ENCODE measurements at places on chromosomes 5 and 9.
A peak's percentile ranks its signal among the peaks of the same experiment; 100 is the strongest.

DNA sequence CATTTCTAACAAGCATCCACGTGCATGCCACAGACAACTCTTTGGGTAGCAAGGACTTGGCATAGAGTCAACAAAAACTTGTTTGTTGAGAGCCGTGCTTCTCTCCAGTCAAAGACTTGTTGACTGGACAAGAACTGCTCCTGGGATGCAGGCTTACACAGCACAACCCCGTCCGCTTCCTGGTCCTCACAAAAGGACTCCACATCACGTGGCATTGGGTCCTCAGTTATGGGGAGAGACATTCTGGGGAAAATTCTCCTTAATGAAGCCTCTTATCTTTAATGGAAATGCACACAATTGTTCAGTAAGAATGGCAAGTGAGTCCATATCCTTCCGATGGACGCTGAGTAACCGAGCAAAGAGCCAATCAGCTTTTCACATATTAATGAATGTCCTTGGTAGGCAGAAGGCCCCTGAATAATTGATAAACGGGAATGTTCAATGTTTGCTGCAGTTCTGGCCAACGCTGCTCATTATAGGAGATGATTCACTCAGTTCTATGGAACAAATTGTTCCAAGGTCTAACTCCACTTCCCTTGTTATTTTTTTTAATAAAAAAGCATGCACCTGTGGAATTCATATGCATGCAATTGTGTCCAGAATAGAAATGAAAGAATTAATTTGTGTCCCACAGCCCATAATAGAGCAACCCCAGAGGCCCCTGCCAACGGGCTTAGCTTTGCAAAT lies 97.0 kb upstream of the ZNF366 start:
- no peak for DNase-seq

GRCh38 chr5:2740051-2740875 lies 11.2 kb downstream of the IRX2 start:
- DNase-seq, result no peak

DNA sequence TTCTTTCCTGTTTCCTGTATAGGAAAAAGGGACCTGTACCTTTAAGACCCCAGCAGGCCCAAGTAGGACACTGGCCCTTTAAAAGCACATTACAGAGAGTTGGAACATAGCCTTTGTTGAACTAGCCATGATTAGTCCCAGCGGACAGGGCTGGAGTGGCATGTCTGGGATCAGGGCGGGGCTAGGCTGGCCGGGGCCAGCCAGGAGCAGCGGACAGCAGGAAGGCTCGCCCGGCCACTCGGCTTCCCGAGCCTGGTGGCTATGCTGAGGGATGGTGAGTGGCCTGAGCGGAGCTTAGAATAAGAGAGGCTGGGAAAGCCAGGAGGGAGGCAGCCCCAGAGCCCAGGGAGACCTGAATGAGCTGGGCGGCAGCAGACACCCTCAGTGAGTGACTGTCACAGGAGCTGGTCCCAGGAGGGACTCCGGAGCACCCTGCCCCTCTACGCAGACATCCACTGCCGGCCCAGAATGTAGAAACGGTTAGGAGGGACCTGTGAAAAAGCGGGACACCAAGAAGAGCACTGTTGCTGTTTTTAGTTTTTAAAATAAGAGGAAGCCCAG lies 92.1 kb downstream of the DAB2IP start:
- DNase-seq, result peak; percentile 74

DNA sequence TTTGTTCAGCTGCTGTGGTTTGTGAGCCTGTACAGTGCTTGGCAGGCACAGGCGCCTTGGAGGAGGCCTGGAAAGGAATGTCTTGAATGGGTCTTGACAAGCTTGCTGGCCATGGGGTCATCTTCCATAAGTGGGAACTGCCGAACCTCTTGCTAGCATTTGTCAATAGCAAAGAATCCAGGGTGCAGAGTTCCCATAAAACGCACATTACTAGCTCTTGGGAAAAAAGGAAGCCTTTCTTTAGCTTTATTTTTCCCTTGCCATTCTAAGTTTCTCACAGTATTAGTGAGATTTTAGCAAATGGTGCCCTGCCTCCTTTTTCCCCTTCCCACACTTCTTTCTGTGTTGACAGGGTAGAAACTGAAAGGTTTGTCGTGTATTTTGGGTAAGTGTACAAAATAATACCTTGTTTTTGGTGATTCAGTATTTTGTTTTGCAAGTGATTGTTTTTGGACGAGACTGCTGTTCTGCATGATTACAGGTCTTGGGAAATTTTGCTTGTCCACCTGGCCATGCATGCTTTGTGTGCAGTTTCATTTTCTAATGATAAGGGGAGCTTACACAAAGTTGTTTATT lies 82.0 kb downstream of the ADGRV1 start:
- no peak for DNase-seq

GRCh38 chr5:1719860-1720259 lies 79.8 kb downstream of the MRPL36 start:
- DNase-seq, result no peak

- no peak for DNase-seq
Measured at GRCh38 chr9:71268871-71269635, 147.6 kb upstream of the TRPM3 start.

GRCh38 chr5:23648656-23649055 lies 141.2 kb downstream of the PRDM9 start:
- DNase-seq, result no peak

DNA sequence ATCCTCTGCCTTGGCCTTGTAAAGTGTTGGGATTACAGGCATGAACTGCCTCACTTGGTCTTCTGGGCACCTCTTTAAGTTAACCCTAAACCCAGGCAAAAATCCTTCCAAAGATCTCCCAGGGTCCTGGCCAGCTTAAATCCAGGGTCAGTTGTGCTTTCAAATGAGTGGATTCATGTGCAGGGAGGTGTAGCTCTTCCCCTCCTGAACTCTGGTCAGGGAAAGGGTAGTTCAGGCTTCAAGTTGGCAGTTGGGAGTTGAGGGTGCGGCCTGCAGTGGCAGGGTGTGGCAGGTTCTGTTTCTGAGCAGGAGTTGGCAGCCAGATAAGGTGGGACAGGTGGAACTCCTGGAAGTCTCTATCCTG lies 3.6 kb downstream of the HNRNPAB start:
- no peak for DNase-seq

GRCh38 chr5:181060924-181061323 lies 20.9 kb downstream of the BTNL9 start:
- DNase-seq, result no peak

GRCh38 chr9:121325387-121325786 lies 44.7 kb downstream of the STOM start:
- DNase-seq, result no peak

DNA sequence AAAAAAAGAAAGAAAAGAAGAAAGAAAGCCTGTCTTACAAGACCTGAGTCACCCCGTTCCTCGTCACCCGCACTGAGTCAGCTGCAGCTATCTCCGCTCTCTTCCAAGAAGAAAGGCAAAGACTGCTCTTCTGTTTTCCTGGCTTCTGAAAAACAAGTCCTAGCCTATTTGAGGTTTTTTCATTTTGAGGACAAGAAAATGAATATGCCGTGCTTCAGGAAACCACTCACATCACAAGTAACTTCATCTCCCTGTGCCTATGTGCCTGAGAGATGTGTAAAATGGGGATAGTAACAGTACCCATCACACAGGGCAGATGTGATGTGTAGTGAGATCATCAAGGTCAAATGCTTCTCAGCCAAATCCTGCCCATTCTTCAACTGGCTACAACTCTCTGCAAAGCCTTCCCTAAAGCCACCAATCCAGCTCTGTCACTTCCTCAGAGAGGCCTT lies 78.4 kb downstream of the GLDC start:
- peak; percentile 12 for DNase-seq

DNA sequence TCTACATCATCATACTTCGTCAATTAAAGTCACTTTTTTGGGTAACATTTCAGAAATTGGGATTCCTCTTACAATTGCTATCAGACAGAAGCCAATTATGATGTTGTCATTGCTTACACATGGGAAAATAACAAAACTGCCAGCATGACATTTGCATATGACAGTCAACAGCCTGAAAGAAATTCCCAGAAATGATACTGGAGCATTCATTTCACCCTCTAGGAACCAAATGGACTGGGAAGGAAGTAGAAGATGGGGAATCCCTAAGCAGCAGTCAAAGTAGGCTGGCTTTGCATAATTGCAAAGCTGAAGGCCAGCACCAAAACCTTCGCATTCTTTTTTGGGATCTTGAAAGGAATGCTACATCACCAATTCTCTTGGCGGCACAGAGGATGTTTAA lies 10.7 kb downstream of the HMGCS1 start:
- no peak for DNase-seq

DNA sequence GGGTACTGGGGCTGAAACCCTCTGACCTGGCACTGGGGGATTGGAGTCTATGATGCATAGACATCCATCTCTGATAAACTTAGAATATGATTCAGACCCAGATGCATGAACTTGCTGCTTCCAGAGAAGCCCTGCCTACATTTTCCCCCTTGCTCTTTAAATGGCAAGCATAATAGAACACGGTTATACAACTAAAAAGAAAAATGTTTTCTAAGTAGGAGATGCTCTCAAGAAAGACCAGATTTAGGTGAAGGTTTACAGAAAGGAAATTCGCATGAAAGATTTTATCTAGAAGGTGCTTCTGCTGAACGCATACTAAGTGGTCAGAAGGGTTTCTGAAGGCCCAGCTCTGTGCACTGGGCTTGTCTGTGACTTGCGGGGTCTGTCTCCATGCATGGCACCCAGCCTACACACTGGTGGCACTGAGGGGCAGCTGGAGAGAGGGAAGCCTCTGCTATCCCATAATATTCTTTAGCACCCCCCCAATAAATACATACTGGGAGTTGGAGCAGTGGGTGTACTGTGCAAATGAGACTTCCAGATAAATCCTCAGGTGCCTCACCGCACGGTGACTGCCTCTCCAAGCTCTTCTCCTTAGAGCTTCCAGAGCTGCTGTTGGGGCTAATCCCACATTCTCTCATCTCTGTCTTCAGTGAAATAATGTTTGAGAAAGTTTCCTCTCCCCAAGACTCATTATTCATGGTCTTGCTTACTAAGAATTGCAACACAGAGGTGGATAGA lies 114.6 kb downstream of the FSTL4 start:
- DNase-seq, result no peak

- DNase-seq, result no peak
Measured at GRCh38 chr9:116897201-116897600, 210.1 kb downstream of the TRIM32 start.

- no peak for DNase-seq
Measured at GRCh38 chr5:12655675-12656074, 751.4 kb upstream of the CTNND2 start.

GRCh38 chr9:96052686-96053085 lies 177.2 kb downstream of the ERCC6L2 start:
- DNase-seq, result no peak

DNA sequence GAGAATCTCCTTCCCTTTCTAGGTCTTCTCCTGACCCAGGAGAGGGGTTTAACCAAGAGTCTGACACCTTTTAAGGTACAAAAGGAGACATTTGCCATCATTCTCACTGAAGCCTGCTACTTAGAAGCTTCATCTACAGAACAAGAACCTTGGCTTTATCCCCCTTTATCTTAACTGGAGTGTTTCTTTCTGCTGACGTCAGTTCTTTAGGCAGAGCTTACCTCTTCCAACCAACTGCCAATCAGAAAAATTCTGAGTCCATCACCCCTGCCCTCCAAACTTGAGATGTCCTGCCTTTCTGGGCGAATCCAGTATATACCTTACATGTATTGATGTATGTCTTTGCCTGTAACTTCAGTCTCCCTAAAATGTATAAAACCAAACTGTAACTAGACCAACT lies 37.2 kb downstream of the PLEKHG4B start:
- DNase-seq, result no peak
